Endodermal cell (in vitro differentiated cells): ENCODE measurements at places on chromosomes 16 and 17.

GRCh38 chr17:4768298-4768697 is 3.4 kb upstream of the TM4SF5 start:
- DNase-seq = no peak

DNA sequence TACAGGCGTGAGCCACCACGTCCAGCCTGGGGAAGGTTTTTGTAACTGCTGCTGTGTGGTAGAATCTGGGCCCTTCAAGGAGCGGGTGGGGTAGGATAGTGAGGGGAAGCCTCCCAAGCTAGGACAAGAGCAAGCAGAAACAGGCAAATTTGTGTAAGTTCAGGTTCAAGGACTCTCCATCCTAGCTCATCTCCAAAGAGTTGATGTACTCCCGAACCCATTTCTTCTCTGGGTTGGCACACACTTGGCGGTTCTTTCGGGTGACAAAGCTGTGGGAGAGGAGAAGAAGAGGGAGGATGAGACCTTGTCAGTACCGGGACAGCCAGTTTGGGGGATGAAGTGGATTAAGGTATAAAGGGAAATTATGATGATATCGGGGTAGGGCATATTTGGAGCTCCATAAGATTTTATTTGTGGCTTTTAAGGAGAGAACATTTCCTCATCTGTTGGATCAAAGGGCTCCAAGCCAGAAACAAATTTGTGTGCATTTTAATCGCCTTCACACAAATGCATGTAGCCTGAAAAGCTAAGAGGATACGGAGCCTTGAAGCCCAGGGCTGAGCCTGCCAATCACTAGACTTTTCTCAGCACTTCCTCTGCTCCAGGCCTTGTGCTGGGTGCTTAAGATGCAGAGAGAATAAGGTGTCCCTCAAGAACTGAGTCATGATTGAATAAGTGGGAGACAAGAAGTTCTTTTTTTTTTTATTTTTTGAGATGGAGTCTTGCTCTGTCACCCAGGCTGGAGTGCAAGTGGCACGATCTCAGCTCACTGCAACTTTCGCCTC is 3.7 kb upstream of the HEATR9 start:
- no peak for DNase-seq

DNA sequence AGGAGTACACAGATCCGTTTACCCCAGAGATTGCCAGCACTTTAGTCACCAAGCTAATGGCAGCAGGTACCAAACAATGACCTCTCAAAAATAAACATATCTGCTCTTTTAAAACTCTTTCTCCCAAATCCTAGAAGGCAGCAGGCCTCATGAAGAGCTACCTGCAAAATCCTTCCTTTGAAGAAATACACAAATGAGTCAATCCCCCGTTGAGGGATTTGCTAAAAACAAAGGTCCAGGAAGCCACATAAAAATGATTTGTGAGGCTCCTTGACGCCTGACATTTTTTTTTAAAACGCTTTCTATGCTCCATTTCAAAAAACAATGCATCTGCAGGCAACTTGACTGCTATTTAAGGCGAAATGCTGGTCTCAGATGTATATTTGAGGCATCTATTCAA is 58.2 kb downstream of the NACA2 start:
- DNase-seq = no peak

DNA sequence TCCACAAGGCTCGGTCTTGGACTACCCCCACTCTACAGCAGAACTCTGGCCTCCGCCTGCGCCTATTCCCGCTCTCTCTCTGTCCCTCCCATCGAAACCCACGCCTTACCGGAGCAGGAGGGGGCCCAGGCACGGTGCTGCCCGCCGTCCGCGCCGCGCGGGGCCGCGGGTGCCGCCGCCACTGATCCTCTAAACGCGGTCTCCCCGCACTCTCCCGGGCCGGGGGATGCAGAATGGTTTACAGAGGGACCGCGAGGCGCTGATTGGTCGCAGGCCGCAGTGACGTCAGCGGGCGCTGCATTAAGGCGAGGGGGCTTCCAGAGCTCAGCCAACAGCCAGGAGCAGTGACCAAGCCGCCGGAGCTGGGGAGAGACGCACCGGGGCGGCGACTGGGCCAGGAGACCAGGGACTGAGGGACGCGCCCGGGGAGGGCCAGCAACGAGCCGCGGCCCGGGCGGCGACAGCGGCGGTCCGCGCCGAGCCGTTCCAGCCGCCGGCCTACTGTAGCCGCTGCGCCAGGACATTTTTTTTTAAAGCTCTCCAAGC is 747 bp upstream of the LHX1 start:
- peak; percentile 96 for DNase-seq

DNA sequence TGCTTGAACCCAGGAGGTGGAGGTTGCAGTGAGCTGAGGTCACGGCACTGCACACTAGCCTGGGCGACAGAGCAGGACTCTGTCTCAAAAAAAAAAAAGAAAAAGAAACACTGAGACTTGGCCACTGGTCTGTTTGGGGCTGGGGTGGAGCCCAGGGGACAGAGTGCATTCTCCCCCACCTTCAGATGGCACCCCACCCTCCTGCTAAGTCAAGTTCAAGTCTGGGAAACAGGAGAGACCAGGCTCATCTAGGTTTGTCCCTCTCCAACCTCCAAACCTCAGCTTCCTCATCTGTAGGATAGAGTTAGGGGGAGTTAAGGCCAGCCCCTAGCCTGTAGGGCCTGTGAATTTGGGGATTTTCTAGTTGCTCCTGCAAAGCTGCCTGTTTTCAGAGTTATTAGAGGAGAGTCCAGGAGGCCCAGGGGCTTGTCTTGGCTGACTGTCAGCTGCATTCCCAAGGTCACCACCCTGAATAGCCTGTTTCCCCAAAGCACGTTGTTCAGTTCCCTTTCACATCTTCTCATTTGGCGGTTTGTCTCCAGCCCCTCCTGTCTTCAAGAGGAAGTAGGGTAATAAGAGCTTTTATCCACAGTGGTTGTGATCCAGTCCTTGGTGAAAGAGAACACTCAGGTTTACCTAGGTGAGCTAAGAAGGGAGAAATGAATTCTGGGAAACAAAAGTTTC is 2.2 kb downstream of the MT3 start:
- DNase-seq = no peak

DNA sequence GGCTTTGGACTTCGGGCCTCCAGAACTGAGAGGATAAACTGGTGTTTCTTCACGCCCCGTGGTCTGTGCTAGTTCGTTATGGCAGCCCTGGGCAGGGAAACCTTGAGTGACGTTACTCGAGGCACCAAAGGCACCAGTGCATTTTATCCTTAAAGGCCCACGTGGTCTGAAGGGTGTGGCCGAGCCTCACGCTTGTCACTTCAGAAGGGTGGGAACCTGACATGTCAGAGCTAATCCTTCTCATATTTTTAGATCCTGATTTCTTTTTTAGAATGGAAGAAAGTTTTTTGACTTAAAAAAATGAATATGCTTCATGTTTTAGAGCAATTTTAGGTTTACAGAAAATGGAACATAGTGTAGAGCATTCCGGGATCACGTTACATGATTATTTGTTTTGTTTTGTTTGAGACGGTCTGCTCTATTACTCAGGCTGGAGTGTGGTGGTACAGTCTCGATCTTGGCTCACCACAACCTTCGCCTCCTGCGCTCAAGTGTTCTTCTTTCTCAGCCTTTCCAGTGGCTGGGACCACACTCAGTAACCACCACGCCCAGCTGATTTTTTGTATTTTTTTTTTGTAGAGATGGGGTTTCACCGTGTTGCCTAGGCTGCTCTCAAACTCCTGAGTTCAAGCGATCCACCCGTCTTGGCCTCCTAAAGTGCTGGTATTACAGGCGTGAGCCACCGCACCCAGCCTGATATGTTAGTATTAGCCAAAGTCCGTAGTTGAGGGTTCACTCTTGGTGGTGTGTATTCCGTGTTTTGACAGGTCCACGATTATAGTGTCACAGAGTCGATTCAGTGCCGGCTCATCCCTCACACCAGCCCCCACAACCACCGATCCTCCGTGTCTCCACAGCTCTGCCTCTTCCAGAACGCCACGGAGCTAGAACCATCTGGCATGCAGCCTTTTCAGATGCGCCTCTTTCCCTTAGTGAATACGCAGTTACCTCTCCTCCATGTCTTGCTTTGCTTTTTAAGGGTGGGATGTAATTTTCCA is 47.9 kb downstream of the RAB11FIP3 start:
- no peak for DNase-seq

DNA sequence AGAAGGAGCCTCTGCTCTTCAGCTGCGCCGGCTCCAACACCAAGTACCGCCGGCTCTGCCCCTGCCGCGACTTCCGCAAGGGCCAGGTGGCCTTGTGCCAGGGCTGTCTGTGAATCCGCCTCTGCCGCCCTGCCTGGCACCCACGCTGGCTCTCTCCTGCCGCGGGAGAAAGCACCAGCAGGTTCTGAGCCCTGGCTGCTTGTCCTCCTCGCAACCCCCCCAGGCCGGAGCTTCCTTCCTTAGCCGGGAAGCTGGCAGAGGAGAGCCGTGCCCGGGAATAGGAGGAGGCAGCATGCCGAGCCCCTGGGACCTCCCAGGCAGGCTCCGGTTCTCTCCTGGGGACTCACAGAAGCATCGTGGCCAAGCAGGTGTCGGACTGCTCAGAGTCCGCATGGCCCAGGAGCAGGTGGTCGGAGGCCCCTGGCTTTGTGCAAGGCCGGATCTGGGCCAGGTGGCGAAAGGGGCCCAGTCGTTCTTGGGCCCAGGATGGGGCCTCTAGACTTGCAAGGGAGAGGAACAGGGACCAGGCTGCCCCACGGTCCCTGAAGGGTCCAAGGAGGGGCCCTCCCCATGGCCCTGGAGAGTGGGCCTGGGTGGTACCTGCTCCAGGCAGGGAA is 80.6 kb downstream of the MGAT5B start:
- DNase-seq = no peak

DNA sequence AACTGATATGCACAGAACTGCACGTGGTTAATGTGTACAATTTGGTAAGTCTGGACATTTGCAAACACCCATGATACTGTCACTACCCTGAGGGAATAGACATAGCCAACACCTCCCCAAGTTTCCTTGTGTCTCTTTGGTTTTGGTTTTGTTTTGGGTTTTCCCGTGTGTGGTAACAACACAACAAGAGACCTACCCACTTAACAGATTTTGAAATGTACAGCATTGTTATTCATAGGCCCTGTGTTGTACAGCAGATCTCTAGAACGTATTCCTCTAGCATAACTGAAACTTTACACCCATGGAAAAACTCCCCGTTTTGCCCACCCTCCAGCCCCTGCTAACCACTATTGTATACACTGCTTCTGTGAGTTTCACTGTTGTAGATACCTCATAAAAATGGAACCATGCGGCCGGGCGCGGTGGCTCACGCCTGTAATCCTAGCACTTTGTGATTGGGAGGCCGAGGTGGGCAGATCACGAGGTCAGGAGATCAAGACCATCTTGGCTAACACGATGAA is 76.3 kb upstream of the TBC1D3K start:
- no peak for DNase-seq
